ENCODE measurements at places on chromosomes 1 and 21.

DNA sequence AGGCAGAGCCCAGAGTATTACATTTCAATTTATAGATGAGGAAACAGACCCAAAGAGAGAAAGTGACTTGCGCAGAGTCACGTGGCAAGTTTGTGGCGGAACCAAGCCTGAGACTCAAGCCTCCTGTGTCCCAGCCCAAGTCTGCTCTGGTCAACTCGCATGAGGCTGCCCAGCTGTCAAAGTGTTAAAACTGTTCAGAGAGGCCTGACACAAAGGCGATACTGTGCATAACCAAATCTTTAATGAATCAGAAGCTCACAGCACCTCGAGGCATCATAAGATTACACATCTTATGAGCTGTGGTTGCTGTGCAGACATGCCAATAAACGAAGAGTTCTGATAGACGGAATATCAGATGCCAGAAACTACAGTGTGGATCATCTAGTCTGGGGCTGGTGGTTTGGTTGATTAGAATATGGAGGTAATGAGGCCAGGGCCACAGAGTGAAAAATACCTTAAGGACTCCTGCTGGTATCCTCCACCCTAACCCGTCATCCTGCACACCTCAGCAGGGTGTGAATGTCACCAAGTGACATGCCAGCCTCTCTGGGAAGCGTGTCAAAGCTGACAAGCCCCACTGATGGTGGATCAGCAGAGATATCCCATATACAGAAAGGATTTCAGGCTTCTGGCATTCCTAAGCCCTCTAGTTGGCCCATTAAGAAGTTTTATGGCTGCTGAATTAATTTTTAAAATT lies 42.2 kb downstream of the TNNT2 start:
- no peak for DNase-seq

DNA sequence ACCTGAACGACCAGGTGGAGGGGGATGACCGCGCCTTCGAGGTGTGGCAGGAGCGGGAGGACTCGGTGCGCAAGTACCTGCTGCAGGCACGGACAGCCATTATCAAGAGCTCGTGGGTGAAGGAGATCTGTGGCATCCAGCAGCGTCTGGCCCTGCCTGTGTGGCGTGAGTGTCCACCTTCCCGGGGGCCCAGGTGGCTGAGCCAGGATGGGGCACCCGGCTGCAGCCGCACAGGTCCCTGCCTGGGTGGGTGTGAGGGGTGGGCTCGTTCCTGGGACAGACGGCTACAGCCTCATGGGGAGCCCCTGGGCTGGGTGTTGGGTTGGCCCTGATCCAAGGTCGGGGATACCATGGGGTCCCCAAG lies 65.2 kb downstream of the TRIM11 start:
- DNase-seq, result no peak

DNA sequence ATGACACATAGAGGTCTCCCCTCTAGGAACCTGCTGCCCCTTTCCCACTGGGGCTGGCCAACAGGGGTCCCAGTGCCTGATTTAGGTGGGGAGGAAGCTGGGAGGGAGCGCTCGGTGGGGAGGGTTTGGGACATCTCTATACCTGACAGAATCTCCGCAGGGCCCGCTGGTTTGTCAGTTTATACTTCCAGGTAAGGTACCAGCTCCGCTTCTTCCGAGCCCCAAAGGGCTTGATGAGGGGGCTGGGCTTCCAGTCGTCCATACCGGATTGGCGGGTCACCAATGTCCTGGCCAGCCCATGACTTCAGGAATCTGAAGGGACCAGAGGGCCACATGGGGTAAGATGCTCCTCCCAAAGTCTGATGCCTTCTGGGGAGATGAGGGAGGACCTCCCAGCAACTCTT lies 672 bp downstream of the POMGNT1 start:
- no peak for DNase-seq

DNA sequence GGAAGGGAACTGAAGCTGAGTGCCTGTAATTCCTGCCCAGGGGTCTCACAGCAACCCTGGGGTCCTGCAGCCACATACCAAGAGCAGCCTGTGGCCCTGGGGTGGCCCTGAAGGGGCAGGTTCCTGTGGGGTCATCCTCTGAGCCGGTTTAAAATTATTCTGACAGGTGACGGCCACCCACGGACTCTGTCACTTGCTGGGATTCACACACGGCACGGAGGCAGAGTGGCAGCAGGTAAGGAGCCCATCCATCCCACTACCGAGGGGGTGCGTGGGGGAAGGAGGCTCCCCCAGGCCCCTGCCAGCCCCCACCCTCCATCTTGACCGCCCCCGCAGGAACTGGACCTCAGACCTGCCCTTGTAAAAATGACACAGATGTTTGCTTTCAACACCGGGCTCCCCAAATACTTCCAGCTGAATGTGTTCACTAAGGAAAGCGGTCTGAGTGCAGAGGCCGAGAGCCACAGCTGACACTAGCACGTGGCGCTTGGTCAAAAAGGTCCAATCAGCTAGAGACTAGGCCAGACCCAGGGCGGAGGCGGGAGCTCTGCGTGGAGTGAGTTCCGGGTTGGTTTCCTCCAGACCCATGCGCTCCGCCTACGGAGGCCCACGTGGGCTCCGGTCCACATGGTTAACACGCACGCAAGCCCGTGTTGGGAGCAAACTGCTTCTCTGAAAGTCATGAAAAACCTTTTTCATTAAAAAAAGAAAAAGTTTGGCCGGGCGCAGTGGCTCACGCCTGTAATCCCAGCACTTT lies 10.0 kb downstream of the YBEY start:
- DNase-seq, result peak; percentile 23

DNA sequence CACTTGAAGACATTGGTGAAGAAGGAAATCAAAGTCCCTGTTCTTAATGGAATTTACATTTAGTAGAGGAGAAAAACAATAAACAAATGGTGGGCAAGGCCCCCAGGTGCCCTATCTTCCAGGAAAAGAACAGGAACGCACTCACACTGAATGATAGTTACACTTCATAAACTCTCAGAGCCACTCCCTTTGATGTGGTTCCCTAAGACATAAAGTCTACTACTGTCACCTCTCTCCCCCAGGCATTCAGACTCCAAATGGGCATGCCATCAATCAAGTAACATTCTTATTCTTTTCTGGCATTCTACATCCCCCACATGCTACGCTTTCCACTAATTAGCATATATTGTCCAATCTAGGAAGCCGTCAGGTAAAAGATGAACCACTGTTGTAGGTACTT lies 36.6 kb upstream of the PIGC start:
- DNase-seq, result no peak

- DNase-seq, result no peak
Measured at GRCh38 chr1:10714337-10715114, 81.9 kb downstream of the CASZ1 start.

DNA sequence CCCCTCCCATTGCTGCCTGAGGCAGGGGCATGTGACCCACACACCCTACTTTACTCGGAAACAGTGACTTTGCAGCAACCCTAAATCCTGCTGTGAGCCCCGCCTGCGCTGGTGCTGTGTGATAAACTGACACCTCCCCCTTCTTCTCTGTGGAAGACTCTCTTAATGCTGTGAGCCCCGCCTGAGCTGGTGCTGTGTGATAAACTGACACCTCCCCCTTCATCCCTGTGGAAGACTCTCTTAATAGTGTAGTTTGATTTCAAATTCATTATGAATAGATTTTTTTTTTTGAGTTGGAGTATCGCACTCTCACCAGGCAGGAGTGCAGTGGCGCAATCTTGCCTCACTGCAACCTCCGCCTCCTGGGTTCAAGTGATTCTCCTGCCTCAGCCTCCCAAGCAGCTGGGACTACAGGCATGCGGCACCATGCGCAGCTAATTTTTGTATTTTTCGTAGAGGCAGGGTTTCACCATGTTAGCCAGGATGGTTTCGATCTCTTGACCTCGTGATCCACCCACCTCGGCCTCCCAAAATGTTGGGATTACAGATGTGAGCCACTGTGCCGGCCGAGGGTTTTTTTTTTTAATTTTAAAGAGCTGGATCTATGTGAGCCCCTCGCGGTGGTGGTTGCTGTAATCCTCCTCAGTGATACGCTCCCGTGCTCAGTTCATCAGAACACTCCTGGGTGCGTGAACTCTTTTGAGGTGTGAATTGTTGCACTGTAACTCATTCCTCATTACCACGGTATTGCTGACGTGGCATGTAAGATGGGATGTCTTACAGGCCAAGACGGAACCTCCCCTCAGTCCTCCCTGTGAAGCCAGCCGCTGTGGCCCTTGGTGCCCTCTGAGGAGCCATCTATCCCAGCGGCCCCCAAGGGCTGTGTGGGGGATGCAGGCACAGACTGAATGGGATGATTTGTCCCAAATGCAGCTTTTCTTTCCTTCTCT lies 60.3 kb downstream of the GALNT2 start:
- DNase-seq, result no peak

DNA sequence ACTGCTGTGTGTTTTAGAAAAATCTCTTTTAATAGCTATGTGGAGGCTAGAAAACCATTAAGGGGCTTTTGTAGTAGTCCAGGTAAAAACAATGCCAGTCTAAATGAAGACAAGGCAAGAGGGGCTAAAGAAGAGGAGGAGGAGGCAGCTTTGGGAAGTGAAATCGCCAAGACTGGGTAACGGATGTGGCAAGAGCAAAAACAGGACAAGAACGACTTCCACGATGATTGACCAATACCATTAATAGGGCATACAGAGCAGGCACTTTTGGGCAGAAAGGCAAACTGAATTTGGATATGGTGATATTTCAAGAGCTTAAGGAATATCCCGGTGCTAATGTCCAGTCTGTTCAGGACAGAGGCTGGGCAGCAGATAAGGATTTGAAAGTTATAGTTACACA lies 22.0 kb downstream of the COA6 start:
- DNase-seq, result no peak

Data from stimulated activated CD4-positive, alpha-beta T cell treated with anti-CD3 and anti-CD28 coated beads, TNF-alpha, amount 100 ng/mL, for 4 hours (primary cell).